ENCODE measurements at places on chromosomes 16 and 17. TPM values are rescaled to one million over a fixed set of nuclear protein-coding genes. Genes with fewer than 3 reads are reported as not detected.

Gene KRTAP29-1
- total RNA-seq, result not detected

GRCh38 chr17:17227608-17228520 is 9.1 kb downstream of the FLCN start:
- DNase-seq, result no peak

Gene PAQR4
- total RNA-seq, result 15.9 TPM

DNA sequence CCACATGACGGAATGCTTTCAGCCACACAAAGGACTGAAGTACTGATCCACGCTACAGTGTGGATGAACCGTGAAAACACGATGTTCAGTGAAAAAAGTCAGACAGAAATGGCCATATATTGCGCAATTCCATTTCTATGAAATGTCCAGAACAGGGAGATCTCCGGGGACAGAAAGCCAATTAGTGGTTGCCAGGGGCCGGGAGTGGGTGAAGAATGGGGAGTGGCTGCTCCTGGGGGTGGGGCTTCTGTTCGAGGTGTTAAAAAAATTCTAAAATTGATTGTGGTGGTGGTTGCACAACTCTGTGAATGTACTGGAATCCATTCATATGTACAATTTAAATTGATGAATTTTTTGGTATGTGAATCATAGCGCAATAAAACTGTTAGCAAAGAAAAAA is 154.8 kb upstream of the HSBP1 start:
- DNase-seq, result no peak

Gene GNAO1
- not detected for total RNA-seq

DNA sequence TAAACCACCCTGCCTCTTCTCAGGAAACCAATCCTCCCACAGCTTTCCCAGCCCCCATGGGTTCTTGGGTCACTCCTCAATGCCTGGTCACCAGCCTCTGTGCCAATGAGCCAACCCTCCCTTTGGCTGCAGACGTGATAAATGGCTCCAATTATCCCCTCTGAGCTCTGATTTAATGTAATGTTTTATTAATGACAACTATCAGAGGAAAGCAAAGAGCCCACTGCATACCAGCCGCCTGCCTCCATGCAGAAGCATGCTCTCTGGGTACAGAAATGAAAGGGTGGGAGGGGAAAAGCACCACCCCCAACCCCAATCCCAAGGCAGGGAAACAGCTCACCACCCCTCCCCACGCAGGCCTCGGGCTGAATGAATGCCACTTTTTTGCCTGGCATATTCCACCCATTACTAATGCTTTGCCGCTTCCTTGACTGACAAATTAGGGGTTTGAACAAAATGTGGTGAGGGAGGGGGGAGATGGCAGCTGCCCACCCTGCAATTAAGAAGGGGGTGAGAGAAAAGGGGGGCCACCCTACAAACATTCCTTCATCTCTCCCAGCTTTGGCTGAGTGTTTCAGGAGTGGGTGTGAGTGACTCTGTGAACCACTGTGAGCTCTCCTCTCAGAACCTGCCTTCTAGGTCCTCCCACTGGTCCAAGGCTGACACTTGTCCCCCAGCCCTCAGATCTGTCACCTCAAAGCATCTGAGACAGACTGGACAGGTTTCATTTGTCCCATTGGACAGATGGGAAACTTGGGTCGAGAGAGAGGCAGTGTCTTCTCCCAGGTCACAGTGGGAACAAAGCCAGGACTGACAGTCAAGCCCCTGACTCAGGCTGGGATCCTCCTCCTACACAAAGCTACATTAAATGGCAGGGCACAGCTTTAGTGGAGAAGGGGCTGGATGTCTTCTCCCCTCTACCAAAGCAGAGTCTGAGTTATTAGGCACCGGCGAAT is 161.5 kb downstream of the TMEM132E start:
- DNase-seq, result no peak

Gene HERPUD1
- total RNA-seq, result 43.6 TPM

Gene CTRL
- 0.35 TPM for total RNA-seq

DNA sequence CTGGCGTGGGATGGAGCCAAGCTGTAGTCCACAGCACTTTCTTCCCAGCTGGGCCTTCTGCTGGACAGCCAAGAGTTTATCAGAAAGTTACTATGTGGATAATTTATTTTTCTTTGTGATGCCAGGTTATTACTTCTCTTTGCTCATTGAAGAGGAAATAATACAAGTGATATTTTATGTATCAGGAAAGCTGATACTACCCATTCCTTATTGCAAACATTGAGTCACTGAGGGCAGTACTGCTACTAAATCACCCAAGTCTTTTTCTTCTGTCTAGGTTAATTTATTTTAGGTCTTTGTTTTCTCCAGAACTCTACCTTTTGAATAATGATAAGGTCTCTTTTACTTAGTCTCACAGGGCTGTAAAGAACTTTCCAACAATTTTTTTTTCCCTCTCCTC is 8.3 kb downstream of the NUP93 start:
- no peak for DNase-seq

DNA sequence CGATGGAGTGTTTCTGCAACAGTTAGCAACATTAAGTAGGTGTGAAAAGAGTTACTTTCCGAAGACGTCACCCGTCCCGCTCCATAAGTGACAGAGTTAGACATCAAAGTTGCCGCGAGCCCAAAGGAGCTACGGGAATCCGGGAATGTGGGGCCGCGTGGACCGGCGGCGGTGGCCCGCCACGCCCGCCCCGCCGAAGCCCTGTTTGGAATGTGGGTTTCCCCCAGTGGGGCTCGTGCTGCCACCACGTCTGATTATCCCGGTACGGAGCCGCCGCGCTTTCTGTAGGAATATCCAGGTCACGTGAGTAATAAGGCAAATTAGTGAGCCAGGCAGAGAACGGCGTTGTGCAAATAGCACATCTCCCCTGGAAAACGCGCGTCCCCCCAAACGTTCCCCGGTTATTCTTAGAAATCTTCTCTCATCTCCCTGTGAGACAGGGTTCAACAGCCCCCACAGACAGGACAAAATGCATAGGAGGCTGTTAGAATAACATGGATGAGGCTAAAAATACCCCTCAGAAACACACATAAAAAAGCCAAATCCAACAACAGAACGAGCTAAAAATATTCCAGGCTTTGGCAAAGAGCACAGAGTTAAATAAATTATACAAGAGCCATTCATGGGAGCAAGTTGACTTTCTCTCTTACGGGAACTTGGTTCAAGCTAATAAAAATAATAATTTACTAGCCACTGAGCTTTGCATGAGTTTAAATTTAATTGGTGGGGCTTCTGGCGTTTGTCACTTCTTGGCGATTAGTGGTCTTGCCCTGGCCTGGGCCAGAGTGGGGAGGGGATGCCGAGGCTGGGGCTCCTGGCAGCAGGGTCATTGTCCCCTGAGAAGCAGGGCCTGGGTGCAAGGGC is 8.6 kb downstream of the BAHCC1 start:
- no peak for DNase-seq

GRCh38 chr17:50027172-50027880 is 28.6 kb upstream of the ITGA3 start:
- peak; percentile 58 for DNase-seq

GRCh38 chr16:50712560-50712898 is 19.1 kb downstream of the NOD2 start:
- DNase-seq, result no peak

Gene HBM
- total RNA-seq, result not detected

GRCh38 chr16:84530590-84530989 is 26.1 kb upstream of the MEAK7 start:
- DNase-seq, result no peak

Gene TMEM204
- total RNA-seq, result 24.6 TPM

- no peak for DNase-seq
Measured at GRCh38 chr17:42845918-42846593, 1.7 kb downstream of the AOC2 start.

Gene SLC6A2
- total RNA-seq, result not detected

GRCh38 chr17:50211249-50212120 is 10.1 kb upstream of the COL1A1 start:
- no peak for DNase-seq
